ENCODE measurements at places on chromosomes 6 and 20.

DNA sequence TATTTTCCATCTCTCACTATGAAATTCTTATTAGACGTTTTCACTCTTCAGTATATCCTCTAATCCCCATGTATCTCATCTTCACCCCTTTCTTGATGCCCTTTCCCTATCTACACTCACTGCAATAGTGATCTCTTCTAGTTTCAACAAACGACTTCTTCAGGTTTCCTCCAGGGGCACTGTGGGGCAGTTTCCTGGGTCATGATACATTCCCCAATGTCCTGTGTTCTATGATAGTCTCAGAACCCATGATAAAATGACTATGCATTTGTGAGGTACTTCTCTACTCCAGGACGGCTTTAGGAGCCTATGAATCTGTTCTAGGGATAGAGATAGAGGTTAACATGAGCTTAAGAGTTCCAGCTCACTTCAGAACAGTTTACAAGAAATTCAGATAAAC lies 183.3 kb downstream of the FOXC1 start:
- DNase-seq = peak; percentile 68

DNA sequence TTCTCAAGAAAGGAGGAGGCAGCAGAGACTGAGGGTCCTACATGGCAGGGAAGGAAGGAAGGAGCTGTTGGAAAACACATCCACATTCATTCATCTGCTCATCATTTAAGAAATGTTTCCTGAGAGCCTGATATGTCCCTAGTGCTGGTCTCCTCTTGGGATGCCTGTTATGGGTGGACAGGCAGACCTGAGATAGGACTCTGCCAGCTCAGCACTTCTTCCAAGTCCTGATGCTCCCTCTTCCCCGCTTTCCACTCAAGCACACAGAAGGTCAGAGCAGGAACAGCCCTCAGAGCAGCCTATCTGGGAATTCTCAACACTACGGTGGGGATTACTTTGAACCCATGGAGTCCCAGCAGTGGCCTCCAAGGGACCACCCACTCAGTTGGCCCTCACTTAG lies 8.0 kb upstream of the SIRPD start:
- DNase-seq = no peak

- no peak for DNase-seq
These were observed 164.2 kb downstream of the PRL start for GRCh38 chr6:22132656-22133055.

- DNase-seq = no peak
These were observed 208.7 kb upstream of the PRND start for GRCh38 chr20:4512891-4513550.

DNA sequence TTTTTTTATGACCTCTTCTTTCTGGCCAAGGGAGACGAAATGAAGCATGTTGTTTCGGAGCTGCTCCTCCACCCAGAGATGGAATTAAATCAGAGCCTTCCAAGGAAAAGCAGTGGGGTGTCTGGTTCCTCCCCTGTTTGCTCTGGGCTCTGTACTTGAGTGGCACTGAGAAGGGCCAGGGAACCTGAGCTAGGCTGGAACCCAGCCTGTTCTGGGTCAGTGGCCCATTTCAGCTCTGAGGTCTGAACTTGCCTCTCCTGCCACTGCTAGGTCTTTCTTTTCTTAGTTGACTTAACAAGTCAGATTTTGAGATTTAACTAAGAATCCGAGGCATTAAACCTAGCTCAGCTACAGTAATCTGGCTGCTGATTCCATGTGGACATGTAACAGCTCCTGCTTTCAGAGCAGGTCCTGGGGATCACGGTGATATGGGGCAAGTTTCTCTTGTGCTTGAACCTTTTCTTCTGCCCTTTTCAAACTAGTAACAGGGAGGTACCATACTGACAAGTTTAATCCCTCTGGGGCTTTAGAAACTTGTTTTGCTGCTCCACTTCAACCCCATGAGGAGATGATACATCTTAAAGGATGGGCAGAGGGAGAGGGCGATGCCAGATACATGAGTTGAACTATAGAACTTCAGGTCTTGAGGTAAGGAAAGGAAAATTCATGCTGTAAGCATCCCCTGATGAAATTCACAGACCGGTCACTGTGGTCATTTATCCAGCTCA lies 101.1 kb downstream of the SLC24A3 start:
- no peak for DNase-seq
